ENCODE measurements at places on chromosomes 16 and 17. TPM values are rescaled to one million over a fixed set of nuclear protein-coding genes. Genes with fewer than 3 reads are reported as not detected.

DNA sequence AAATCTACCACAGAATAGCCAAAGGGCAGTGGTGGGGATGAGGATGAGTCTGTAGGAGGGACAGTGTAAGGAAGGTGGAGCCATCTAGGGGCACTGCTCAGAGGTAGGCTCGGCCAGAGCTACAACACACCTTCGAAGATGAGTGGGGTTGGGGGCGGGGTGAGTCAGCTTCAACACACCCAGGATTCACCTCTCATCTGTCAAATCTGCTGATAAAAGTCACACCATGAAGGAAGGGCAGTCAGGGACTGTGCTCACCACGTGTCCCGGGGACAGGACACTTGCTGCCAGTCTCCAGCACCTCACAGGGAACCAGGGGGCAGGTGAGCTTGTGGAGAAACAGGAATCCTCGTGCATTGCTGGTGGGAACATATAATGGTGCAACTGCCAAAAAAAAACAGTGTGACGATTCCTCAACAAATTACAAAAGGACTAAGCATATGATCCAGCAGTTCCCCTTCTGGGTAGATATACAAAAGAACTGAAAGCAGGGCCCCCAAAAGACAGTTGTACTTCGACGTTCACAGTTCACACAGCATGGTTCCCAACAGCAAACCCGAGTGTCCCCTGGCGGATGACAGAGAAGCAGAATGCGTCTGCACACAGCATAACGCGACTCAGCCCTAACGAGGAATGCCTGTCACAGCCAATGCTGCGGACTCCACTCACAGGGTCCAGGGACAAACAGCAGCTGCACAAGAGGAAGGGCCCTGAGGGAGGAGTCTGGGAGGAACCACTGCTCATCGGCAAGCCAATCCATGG, 133.1 kb downstream of the ANKRD11 start:
- H3K4me1 ChIP-seq, result peaks cover 7% of the 10 kb centered on the region
- DNase-seq, result no peak
- H3K27ac ChIP-seq, result no peak overlapping the region
- no peaks in the 10 kb centered on the region for H3K27me3 ChIP-seq

PHAF1 gene
- 19.2 TPM for total RNA-seq

DNA sequence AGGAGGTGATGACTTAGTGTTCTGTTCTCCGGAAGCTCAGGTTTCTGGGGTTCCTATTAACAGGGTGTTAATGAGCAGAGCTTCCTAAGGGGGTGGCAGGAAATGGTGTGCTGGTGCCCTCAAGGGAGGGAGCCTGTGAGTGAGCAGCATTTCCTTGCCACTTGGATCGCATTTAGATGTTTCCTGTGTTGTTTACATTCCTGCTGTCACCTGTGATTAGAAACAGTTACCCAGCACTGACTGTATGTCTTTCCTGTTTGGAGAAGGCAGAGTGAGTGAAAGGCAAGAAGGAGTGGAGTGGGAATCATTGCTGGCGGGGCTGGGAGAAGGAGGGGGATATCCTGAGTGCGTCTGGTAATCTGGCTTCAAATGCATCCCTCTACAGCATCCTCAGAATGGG, 214.6 kb downstream of the CCDC182 start:
- H3K27ac ChIP-seq, result no peak overlapping the region
- no peaks in the 10 kb centered on the region for H3K27me3 ChIP-seq

GRCh38 chr16:89827383-89828198, 684 bp upstream of the SPIRE2 start:
- H3K4me1 ChIP-seq, result peaks cover 32% of the 10 kb centered on the region
- no peaks in the 10 kb centered on the region for H3K27me3 ChIP-seq
- peak; percentile 54 for DNase-seq
- H3K4me3 ChIP-seq, result peak overlapping the region; percentile 58
- no peaks in the 10 kb centered on the region for H3K36me3 ChIP-seq
- H3K27ac ChIP-seq, result peak overlapping the region; percentile 76

DNA sequence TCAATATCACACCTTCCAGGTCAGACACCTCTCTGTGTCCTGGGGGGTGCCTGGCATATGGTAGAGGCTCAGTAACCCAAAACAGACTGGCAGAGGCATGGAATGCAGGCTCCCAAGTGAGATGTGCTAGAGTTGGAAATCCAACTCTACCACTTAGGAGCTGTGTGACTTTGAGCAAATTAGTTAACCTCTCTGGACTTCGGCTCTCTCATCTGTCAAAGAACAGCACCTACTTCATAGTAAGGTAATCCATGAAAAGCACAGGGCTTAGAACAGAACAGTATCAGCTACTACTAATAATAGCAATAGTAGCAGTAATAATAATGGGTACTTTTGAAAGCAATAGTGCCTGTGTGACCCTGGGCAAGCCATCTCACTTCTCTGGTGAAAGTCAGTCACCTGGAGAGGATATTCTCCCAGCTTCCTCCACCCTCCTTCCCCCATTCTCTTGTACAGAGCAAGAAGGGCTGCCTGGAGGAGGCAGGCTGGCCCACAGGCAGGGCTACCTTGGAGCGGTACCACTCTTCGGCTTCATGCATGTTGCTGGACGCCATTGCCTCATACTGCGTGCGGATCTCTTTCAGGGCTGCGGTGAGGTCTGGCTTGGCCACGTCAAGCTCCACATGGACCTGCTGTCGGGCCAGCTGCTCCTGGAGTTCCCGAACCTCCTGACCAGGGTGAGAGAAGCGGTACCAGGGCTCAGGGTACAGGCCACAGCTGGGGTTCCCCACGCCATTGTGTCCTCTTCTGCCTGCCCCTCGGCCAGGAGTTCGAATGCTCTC, 2.3 kb downstream of the GFAP start:
- no peaks in the 10 kb centered on the region for H3K36me3 ChIP-seq
- H3K4me3 ChIP-seq, result no peak overlapping the region
- no peaks in the 10 kb centered on the region for H3K4me1 ChIP-seq
- H3K27me3 ChIP-seq, result no peaks in the 10 kb centered on the region
- no peak overlapping the region for H3K27ac ChIP-seq

DNA sequence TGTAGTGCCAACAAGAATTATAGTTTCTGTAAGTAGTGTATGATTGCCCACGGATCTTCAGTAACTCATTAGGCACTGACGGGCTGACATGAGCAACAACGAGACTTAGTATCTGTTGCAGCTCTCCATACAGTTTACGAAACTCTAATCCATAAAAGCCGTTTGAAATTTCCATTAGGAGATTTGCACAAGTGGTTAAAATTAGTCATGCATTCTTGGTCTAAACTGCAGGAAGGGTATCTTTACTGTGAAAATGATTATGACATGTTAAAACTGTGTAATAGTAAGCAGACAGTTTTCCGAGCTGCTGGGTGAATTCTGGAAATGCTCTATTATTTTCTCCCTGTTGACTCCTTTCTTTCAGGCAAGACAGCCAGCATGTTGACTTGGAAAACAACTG, 605.0 kb downstream of the WWOX start:
- no peaks in the 10 kb centered on the region for H3K27me3 ChIP-seq
- DNase-seq, result no peak
- H3K27ac ChIP-seq, result no peak overlapping the region
- H3K4me1 ChIP-seq, result no peaks in the 10 kb centered on the region
- H3K4me3 ChIP-seq, result no peak overlapping the region

- H3K36me3 ChIP-seq, result no peaks in the 10 kb centered on the region
- no peak for DNase-seq
- no peak overlapping the region for H3K27ac ChIP-seq
- no peaks in the 10 kb centered on the region for H3K4me1 ChIP-seq
- no peaks in the 10 kb centered on the region for H3K27me3 ChIP-seq
- H3K4me3 ChIP-seq, result no peak overlapping the region
These were observed 63.4 kb downstream of the LMF1 start for GRCh38 chr16:907361-907760.

ZNF747 gene
- 2.1 TPM for total RNA-seq

PRKCB gene
- total RNA-seq, result 0.89 TPM

CDRT15L2 gene
- total RNA-seq, result not detected

Measured in HCT116 (cell line).